ENCODE measurements at places on chromosomes 11 and 22. TPM values are rescaled to one million over a fixed set of nuclear protein-coding genes. Genes with fewer than 3 reads are reported as not detected.

Gene SLC16A8
- total RNA-seq = not detected

Gene NCAM1
- total RNA-seq = 36.5 TPM

Gene TBX10
- total RNA-seq = not detected

Gene TLCD5
- total RNA-seq = 3.7 TPM

Gene FAT3
- 6.0 TPM for total RNA-seq

Gene CBL
- 21.8 TPM for total RNA-seq

Gene OR51E2
- not detected for total RNA-seq

DNA sequence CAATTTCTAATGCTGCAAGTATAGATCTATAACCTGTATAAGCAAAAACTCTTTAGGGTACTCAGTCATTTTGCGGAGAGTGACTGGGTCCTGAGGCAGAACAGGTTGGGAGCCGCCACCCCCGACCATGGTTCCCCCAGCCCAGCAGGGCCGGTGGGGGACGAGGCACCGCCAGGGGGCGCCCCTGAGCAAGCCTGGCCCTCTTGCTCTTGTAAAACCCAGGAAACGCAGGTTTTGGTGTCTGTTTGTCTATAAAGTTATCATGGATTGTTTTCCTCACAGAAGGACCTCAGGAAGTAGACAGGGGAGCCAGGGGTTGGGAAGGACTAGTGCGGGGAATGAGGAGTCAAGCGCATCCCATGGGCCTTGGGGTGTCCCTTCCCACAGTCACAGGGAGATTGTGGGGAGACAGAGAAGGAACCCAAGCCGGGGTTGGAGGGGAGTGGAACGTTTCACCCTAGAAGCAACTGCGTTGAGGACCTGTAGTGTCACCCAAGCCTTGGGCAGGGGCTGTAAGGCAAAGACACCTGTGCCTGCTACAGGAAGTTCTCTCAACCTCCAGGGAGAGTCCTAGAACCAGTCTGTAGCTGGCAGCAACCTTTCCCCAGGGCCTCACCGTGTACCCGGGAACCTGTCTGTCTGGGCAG is 26.4 kb downstream of the KCTD17 start:
- no peaks in the 10 kb centered on the region for H3K36me3 ChIP-seq
- no peak overlapping the region for H3K27ac ChIP-seq
- H3K4me3 ChIP-seq = no peak overlapping the region
- H3K27me3 ChIP-seq = no peaks in the 10 kb centered on the region
- no peaks in the 10 kb centered on the region for H3K4me1 ChIP-seq

DNA sequence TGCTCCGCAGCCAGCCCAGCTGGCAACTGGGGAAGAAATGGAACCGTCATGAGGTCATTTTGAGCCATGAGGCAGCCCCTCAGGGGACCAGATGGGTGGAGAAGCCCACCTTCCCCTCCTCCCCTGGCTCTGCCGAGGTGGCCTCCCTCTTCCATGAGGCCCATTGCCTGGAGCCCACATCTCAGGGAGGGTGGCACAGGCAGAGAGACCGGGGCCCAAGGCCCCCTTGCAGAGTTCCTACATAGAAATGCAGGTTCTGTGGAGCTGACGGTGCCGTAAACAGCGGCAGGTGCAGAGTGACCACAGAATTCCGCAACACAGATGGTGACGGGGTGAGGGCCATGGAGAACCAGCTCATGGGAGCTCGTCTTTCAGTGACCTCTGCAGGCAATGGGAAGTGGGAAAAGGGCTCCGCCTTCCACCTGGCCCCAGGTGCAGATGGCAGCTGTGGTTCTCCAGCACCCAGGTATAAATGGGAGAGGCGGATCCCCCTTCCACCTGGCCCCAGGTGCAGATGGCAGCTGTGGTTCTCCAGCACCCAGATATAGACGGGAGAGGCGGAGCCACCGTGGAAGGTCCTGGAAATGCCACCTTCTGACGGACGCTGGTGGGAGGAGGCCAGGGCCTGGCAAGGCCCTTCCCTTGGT is 765.4 kb downstream of the BRD1 start:
- no peaks in the 10 kb centered on the region for H3K4me1 ChIP-seq
- no peak overlapping the region for H3K4me3 ChIP-seq
- peaks cover 7% of the 10 kb centered on the region for H3K27me3 ChIP-seq

DNA sequence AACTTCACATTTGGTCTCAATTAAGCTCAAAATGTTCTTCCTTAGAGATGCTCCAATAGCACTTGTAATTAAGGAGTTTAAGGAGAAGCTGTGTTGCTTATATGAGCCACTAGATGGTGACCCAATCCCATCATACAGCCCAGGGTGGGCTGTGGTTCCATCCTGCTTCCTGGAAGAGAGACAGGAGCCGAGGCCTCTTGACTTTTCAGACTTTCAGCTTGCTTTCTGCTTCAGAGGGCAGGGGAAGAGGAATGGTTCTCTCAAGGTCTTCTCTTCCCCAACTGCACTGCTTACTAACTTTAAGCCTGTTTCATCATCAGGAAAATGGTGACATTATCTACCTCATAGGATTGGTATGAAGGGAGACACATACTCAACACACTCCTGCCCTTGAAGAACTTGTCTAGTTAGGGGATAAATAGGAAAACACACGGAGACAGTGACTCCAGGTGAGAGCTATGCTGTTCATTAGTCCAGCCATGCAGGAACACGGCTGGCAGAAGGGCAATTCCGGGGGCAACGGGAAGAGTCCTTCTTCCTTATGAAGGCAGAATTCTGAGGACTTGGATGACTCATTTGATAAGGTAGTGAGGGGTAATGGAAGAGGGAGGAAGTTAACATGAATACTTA is 20.1 kb downstream of the TMEM218 start:
- no peak overlapping the region for H3K27ac ChIP-seq
- peaks cover 10% of the 10 kb centered on the region for H3K36me3 ChIP-seq
- DNase-seq = peak; percentile 91
- no peaks in the 10 kb centered on the region for H3K27me3 ChIP-seq
- H3K4me3 ChIP-seq = no peak overlapping the region

GRCh38 chr11:12439615-12440014 is 62.2 kb downstream of the PARVA start:
- H3K36me3 ChIP-seq = no peaks in the 10 kb centered on the region
- H3K27ac ChIP-seq = no peak overlapping the region
- DNase-seq = no peak
- no peaks in the 10 kb centered on the region for H3K27me3 ChIP-seq
- H3K4me3 ChIP-seq = no peak overlapping the region

GRCh38 chr11:12154871-12155668 is 44.7 kb downstream of the MICAL2 start:
- no peaks in the 10 kb centered on the region for H3K36me3 ChIP-seq
- H3K27ac ChIP-seq = no peak overlapping the region
- peaks cover 30% of the 10 kb centered on the region for H3K4me1 ChIP-seq

- H3K36me3 ChIP-seq = no peaks in the 10 kb centered on the region
- no peak overlapping the region for H3K4me3 ChIP-seq
- no peaks in the 10 kb centered on the region for H3K27me3 ChIP-seq
- H3K4me1 ChIP-seq = no peaks in the 10 kb centered on the region
- peak overlapping the region; percentile 62 for H3K27ac ChIP-seq
These were observed 114.0 kb downstream of the ABTB2 start for GRCh38 chr11:34243600-34244464.

GRCh38 chr22:30855266-30855665 is 113.3 kb downstream of the MORC2 start:
- H3K27ac ChIP-seq = no peak overlapping the region
- H3K27me3 ChIP-seq = no peaks in the 10 kb centered on the region
- H3K36me3 ChIP-seq = no peaks in the 10 kb centered on the region

GRCh38 chr11:78253797-78254196 is 65.1 kb downstream of the USP35 start:
- H3K4me1 ChIP-seq = peaks cover 19% of the 10 kb centered on the region
- H3K27me3 ChIP-seq = no peaks in the 10 kb centered on the region
- no peak overlapping the region for H3K27ac ChIP-seq
- H3K36me3 ChIP-seq = peaks cover 3% of the 10 kb centered on the region
- H3K4me3 ChIP-seq = no peak overlapping the region
- DNase-seq = no peak

DNA sequence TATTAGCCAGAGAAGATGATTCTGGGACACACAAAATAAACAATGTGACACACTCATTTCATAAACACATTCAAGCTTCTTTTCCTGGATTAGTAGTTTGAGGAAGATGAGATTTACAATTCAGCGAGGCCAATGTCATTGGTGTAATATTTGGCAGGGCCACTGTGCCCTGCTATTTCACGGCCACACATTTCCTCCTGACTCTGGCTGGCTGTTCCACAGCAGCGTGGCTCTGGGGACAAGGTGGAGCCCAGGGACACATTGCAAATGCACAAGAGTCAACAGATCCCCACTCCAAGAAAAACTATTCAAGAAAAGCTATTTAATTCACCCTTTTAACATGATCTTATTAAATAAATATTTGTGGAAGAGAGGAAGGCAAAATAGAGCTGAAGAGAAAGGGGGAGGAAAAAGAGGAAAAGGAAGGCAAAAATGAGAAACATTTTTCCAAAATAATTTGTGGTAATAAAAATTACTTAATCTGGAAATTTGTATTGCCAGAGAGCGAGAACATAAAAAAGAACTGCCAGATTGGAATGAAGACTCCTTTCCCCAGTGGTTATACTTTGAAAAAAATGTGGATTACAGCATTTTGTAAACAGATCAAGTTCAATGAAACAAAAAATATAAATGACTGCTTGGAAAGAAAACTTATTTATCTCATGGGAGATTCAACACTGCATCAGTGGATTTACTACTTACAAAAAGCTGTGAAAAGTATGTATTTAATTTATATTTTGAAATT is 27.1 kb downstream of the NXPE2 start:
- DNase-seq = no peak
- no peaks in the 10 kb centered on the region for H3K4me1 ChIP-seq
- H3K4me3 ChIP-seq = no peak overlapping the region
- no peaks in the 10 kb centered on the region for H3K27me3 ChIP-seq

DNA sequence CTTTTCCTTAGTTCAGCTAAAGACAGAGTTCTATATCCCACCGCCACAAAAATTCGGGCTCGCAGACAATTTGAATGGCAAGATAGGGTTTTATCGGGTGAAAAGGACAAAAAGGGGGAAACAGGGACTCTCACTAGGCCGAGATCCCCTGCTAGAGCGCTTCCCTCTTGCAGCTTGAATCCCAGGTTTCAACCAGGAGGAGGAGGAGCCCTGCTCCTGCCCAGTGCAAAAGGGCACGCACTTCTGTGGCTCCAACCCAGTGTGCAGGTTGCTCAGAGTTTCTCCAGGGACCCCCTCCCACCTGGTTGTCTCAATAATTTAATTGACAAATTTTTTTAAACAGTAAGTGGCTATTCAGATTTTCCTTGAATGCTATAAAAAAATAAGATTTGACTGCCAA is 152.6 kb upstream of the LUZP2 start:
- H3K4me3 ChIP-seq = no peak overlapping the region
- no peaks in the 10 kb centered on the region for H3K4me1 ChIP-seq
- H3K27me3 ChIP-seq = no peaks in the 10 kb centered on the region

GRCh38 chr11:469684-470560 is 19.8 kb downstream of the PTDSS2 start:
- peak; percentile 90 for DNase-seq
- no peaks in the 10 kb centered on the region for H3K27me3 ChIP-seq
- no peak overlapping the region for H3K27ac ChIP-seq
- H3K4me1 ChIP-seq = peaks cover 8% of the 10 kb centered on the region
- no peaks in the 10 kb centered on the region for H3K36me3 ChIP-seq

DNA sequence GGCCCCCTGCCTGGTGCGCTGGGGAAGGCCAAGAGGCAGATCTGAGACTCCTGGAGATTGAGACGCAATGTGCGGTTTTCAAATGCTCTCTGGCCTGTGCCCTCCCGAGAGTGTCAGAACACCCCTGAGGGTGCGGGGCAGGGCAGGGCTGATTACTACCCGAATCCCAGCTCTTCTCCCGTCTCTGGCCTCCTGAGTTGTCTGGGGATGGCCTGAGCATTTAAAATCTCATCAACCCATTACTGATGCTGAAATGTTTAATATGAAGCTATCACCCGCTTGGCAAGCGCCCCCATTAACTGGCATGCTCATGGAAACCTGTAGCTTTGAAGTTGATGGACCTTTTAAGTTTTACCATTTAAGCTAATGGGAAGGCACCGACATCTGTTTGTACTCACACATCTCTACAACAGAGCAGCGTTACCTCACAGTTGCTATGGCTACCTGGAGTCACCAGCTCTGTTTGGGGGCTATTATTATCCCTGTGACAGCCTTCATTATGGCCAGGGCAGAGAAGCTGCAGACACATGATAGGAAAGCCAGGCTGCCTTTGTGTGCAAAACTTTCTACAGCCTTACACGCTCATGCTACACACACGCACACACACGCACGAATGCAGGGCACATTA is 3.6 kb upstream of the MB start:
- no peaks in the 10 kb centered on the region for H3K27me3 ChIP-seq
- H3K4me1 ChIP-seq = no peaks in the 10 kb centered on the region
- no peak overlapping the region for H3K27ac ChIP-seq
- DNase-seq = peak; percentile 56
- H3K4me3 ChIP-seq = no peak overlapping the region
